ENCODE measurements at places on chromosomes 1 and 21.

DNA sequence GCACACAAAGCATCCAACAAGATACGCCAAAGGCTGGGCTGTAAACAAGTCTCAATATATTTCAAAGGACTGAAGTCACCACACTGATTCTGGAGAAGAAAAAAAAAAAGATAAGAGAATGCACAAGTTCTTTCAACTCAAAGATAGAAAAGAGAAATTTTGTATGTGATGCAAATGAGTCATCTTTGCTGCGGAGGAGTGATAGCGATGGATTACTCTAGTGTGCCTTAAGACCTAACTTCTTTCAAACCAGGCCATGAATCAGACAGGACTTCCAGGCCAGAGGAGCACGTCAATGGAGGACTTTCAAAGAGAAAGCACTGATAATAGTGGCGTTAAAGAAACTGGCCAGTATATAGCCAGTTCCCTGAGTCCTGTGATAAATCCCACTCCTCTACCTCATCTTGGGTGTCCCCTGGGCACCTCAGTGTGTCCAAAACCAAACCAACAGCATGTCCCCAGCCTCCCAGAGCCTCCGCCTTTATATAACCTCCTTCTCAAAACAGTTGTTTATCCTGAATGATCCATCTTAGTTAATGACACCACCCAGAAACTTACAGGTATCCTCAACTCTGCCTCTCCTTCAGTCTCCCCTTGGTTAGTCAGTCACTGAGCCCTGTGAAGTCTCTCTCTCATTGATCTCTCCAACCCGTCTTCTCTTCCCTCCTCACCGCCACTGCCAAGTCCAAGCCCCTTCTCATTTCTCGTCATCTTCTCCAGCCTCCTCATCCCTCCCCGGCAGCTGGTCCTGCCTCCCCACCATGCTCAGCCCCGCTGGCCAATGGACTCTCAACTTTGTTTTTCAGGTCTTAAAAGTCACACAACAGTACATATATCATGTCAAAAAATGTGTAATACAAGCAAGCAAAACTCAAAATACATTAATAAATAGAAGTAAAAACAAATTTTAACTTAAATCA, 47.2 kb upstream of the IFFO2 start:
- no peak for DNase-seq

DNA sequence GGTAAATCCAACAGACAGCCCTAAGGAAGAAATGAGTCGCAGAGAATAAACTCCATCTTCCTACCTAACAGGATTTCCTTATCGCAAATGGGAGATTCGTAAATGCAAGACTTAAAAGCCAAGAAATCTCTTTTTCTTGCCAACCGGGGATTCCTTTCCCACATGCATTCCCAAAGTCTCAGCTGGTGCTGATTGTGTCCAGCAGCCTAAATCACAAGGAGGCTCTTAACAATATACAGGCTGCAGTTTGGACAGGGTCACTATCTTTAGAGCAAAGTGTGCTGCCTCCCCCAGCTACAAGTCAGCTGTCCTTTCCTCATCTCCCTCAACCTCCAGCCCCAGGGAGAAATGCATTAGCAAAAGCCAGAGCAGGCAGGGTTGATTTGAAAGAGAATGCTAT, 189.8 kb upstream of the PLXNA2 start:
- no peak for DNase-seq

DNA sequence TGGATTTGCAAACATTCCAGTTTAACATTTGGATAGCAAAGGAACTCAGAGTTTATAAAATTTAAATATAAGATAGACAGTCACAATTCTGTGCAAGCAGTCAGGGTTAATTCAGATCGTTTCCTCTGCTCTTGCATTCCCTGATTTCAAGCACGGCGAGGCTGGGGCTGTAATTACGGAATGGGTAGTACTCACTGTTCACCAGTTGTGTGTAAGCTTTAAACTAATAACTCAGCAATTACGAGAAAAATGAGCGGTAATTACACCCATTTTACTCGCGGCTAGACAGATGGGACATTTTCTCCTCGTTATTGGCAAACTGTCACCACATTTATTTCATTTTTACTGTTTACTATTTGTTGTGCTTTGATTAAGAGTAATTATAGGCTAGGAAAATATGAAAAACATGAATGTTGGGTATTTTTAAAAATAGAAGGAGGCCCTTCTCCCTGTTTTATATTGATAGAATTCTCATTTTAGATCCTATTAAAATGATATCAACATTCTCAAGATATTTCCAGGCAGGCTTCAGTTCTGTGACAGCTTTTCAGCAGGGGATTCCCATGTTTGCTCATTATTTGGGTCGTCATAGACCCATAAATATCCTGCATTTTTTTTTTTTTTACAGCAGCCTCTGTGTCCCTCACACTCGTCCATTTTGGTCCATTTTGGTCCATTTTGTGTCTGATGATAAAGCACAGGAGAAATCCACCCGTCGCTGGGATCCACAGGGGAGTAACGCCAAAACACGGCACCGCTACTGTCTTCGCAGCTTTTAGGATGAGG, 208.3 kb downstream of the DSCAM start:
- DNase-seq: no peak

DNA sequence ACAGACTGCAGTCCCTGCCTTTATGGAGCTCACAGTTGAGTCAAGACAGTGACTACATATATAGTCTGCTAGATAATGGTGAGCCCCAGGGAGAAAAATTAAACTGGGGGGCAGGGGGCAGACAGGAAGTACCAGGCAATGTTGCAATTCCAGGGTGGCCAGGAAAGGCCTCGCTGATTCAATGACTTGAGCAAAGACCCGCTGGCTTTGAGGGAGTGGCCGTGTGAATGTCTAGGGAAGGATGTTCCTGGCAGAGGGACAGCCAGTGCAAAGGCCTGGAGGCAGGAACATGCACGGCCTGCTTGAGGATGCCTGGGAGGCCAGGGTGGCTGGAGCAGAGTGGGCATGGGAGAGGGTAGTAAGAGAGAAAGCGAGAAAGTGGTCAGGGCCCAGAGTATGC, 23.0 kb upstream of the EPHA8 start:
- DNase-seq: no peak

GRCh38 chr1:56190806-56191365, 388.5 kb downstream of the PLPP3 start:
- DNase-seq: no peak

DNA sequence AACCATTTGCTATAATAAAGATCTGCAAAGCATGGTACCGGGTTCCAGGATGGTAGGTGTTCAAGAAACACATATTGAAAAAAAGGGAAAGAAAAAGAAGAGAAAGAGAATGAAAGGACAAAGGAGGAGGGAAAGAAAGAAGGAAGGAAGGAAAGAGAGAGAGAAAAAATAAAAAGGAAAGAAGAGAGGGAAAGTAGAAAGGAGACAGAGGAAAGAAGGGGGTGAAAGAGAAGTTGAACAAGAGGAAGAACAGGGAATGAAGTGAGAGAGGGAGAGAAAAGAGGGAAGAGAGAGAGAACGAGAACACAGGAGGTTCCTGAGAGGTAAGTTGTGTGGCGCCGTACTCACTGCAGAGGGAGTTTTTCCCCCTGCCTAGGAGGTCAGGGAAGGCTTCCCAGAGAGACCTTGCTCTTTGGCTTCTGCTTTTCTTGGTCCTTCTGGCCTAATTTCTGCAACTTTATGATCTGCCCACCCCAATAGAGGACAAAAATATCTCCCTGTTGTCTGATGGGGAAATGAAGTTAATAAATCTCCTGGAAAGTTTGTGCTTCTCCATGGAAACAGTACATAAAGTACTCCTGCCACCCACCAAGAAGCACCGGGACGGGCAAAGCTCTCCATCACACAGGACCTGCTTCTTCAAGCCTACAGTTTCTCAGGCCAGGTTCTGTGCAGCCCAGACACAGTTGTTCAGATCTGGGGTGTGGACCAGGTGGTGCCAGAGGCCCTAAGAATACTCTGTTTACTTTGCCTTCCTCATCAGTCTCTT, 124.8 kb downstream of the ROR1 start:
- no peak for DNase-seq

GRCh38 chr1:57378534-57378933, 45.3 kb downstream of the DAB1 start:
- no peak for DNase-seq

- no peak for DNase-seq
These were observed at the start of gene KRTAP12-2 for GRCh38 chr21:44666401-44667320. KRTAP12-2 (minus strand) TSS chr21:44666927; CDS start chr21:44666886, 41 bp downstream.

GRCh38 chr1:151344291-151344690, 2.8 kb downstream of the RFX5 start:
- DNase-seq: no peak

DNA sequence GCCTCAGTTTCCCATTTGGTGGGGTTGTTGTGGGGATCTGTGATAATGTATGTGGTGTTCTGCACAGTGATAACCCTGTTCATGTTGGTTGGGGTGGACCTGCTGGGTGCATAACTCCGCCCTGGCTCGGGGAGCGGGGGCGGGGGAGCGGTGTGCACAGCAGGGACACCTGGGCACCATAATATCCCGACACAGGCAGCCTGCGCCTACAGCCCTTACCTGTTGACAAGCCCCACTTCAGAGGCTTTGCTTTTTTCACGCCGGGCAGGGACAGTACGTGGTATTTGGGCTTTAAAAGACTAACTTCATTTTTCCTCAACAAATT, 48.0 kb upstream of the ACOT11 start:
- no peak for DNase-seq

- no peak for DNase-seq
These were observed 34.2 kb downstream of the RAP1GAP start for GRCh38 chr1:21634806-21635535.

- no peak for DNase-seq
These were observed 520 bp downstream of the TARS2 start for GRCh38 chr1:150487763-150488115.

GRCh38 chr1:41810446-41810845, 108.3 kb downstream of the HIVEP3 start:
- no peak for DNase-seq

DNA sequence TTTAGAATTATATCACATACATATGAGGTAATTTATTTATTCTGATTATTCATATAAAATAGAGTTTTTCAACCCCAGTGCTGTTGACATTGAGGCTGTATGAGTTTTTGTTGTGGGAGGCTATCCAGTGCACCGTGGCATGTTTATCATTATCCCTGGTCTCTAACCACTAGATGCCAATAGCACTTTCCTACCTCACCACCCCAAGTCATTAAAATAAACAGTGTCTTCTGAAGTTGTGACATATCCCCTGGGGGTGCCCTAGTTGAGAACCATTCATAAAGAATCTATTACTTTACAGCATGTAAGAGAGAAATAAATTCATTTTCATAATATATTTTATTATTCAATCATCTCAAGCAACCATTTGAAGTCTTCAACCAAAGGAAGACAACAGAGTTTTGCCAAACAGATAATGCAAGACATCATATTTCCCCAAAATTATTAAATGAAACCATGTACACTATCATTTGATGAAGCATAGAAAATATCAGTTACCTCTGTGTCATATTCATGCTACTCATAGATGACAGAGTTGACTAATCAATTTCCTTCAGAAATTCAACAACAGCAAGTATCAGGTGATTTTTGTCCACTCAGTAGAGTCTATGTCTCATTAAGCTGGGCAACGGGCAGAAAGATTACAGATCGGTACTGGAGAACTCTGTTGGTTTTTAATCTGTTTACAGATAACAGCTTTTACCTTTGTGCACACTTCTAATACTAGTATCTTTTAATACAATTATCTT, 39.5 kb upstream of the RGS1 start:
- no peak for DNase-seq

DNA sequence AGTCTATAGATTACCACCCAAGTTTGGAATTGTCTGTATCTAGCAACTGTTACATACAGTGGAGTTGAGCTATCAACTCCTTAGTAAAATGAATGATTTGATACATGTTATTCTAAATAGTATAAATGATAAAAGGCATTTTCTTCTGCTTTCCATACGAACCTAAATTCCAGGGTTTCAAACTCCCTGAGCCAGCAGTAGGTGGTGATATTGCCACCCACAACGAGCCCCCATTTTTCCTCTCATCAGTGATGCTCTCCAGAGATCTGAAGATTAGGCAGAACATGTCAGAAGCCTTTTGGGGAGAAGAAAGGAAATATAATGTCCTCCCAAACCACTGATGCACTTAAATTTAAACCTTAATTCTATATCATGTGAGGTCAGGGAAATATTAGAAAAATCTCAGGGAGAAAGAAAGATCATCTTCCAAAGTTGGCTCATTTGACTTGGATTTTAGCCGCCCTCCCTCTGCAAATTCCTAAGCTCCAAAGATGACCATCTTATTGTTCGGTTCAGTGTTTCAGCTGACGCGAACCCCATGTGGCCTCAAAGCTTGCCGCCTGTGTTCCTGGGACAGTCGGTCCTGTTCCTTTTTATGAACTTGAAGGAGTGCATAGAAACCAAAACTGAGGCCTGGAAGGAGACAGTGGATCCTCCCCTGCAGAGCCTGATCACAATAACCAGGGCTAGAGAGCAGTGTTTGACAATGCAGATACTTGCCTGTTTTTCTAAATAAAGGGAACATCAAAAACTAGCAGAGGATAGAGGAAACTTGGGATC, 2.3 kb downstream of the EVA1C start:
- no peak for DNase-seq

DNA sequence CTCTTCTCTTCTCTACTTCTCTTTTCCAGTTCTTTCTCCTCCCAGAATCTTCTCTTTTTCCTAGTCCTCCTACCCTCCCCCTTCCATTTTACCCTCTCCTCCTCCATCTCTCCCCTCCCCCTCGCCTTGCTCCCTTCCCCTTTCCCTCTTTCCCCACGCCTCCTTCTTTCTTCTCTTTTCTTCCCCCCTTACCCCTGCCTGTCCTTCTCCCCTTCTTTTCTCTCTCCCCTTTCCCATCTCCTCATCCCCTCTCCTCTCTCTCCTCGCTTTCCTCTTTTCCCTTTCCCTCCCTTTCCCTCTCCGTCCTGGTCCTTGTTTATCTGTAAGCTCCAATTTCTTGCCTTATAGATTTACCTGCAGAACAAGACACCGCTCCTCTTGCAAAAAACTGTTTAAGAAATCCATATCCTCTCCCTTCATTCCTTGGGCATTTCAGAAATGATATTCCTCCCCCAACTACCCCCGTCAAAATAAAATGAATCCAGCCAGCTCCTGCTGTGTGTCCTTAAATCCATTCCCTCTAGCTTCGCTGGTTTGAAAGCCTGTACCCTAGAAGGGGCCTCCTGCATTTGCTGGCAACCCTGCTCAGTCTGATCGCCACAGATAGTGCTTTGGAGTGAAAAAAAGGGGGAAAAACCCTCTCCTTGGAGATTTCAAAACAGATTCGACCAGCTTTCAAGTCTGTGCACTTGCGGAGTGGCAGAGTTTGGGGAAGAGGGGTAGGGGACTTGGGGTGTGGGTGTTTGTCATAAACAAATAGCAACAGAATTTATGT, 89.4 kb downstream of the PAPPA2 start:
- DNase-seq: peak; percentile 30
